ENCODE measurements at places on chromosomes 12 and 14. TPM values are rescaled to one million over a fixed set of nuclear protein-coding genes. Genes with fewer than 3 reads are reported as not detected.

The C14orf180 gene
- polyA plus RNA-seq, result 0.35 TPM

The CEP170B gene
- 19.1 TPM for polyA plus RNA-seq

The OTX2 gene
- polyA plus RNA-seq, result not detected

The CCDC175 gene
- polyA plus RNA-seq, result not detected

The ANAPC7 gene
- 35.1 TPM for polyA plus RNA-seq

The CD27 gene
- 0.14 TPM for polyA plus RNA-seq

The JPH4 gene
- polyA plus RNA-seq, result 0.46 TPM

The MAP1LC3B2 gene
- 1.8 TPM for polyA plus RNA-seq

The ANKRD33 gene
- not detected for polyA plus RNA-seq

The EPYC gene
- not detected for polyA plus RNA-seq

The TMED8 gene
- 9.6 TPM for polyA plus RNA-seq

The GPR132 gene
- polyA plus RNA-seq, result 0.46 TPM

The SMCO2 gene
- polyA plus RNA-seq, result not detected

The PDZRN4 gene
- 0.23 TPM for polyA plus RNA-seq

The DCD gene
- not detected for polyA plus RNA-seq

The KCNA5 gene
- polyA plus RNA-seq, result 1.6 TPM

The CYP46A1 gene
- polyA plus RNA-seq, result 5.2 TPM

The KRT72 gene
- polyA plus RNA-seq, result not detected

The ZFHX2 gene
- polyA plus RNA-seq, result 1.7 TPM

The AQP2 gene
- polyA plus RNA-seq, result not detected

The KDM5A gene
- 7.0 TPM for polyA plus RNA-seq

The NYNRIN gene
- 2.7 TPM for polyA plus RNA-seq

The FERMT2 gene
- polyA plus RNA-seq, result 10.4 TPM

The OTOGL gene
- 0.42 TPM for polyA plus RNA-seq

The FITM1 gene
- 3.4 TPM for polyA plus RNA-seq

The CLEC4E gene
- polyA plus RNA-seq, result 0.19 TPM

All from pancreas (tissue), 10 donors.